Mesendoderm (in vitro differentiated cells): ENCODE measurements at places on chromosomes 2 and 18.
A peak's percentile ranks its signal among the peaks of the same experiment; 100 is the strongest.

- no peak for DNase-seq
Measured at GRCh38 chr2:24493713-24494112, 2.7 kb downstream of the NCOA1 start.

DNA sequence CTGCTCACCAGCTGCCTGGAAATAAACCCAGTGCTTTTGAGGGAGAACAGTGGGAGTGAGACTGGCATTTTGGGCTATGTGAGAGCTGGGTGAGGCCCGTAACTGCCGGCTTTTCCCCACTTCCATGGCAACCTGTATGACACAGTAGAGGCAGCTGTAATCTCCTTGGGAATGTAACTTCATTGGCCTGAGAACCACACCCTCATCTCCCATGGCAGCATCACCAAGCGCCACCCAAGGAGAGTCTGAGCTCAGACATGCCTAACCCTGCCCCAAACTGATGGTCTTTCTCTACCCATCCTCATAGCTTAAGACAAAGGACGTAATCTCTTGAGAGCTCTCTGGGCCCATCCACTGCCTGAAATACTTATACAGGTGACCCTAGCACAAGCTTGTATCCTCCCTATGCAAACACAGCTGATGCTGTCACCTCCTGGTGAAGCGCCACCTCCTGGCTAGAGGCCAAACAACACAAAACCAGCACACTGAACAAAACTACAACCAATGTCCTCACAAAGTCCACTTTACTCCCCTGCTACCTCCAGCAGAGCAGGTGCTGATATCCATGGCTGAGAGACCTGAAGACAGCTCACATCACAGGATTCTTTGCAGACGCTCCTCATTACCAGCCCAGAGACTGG is 763.4 kb upstream of the NRXN1 start:
- peak; percentile 77 for DNase-seq

DNA sequence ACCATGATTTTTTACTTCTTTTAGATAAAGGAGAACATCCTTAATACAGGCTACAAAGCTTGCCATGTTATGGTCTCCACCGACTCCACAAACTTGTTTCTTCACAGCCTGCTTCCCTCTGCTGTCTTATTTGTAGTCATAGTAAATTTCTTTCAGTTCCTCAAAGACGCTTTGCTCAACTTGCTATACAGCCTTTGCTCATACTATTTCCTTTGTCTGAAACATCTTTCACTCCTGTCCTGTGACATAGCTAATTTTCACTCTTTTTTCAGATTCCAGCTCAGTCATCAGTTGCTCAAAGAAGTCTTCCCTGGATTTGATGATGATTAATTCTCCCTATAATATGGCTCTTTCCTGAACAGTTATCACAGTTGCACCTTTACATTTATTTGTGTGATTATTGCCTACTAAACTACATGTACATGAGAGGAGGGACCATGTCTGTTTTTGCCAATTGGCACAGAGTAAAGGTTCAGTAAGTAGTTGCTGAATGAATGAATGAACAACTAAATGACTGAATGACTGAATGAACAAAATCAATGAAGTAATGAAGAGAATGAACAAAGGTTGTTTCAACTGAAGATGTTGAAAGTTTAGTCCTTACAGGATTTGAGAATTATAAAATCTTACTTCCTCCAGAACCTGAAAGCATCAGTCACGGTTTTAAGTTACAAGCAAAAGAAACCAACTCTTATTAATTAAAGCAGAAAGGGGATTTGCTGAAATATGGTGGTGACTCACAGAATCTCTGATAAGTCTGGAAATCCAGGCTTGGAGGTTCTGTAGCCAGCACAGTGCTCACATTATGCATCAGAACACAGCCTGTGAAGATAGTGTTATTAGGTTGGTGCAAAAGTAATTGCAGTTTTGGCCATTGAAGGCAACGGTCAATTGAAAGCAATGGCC is 186.4 kb upstream of the FAM98A start:
- no peak for DNase-seq

- DNase-seq = peak; percentile 51
Measured at GRCh38 chr2:3959372-3959771, 256.0 kb downstream of the DCDC2C start.

- DNase-seq = no peak
Measured at GRCh38 chr2:239551206-239551605, 150.4 kb upstream of the HDAC4 start.

GRCh38 chr2:105396254-105397024 is 2.4 kb downstream of the FHL2 start:
- DNase-seq = peak; percentile 73

DNA sequence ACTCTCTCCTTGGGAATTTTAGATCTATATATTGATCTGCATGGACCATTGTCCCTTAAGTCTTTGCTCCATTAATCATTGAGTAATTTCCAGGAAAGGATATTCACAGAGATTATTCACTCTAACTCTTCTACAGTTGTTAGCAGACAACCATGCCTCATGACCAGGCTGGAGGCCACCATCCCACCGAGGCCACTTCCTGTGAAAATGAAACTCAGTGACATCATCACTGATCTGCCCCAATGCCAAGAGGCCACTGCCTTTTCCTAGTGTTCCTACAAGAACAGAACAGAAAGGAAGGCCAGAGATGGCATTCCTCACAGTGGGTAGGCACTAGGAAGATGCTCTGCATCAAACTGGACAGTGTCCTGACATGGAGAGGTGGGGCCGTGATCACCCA is 161.3 kb downstream of the DTNA start:
- no peak for DNase-seq

DNA sequence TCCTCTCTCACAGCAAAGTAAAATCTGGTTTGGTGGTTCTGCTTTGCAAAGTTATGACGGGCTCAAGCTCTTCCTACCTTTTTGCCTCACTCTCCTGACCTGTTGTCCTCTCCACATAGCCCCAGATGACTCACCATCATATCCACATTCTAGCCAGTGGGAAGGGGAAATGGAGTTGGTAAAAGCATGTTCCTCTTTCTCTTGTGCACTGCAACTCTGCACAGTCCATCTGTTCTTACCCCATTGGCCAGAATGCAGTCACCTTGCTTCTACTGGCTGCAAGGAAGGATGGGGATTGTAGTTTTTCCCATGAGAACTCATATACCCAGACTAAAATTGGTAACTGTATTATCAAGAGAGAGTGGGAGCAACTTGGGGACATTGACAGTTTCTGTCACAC is 50.4 kb upstream of the SMIM21 start:
- DNase-seq = no peak

GRCh38 chr18:7846335-7846734 is 279.2 kb downstream of the PTPRM start:
- DNase-seq = no peak

- no peak for DNase-seq
Measured at GRCh38 chr2:240308111-240308651, 127.3 kb upstream of the GPC1 start.

- DNase-seq = no peak
Measured at GRCh38 chr2:72289736-72290135, 142.1 kb upstream of the CYP26B1 start.

DNA sequence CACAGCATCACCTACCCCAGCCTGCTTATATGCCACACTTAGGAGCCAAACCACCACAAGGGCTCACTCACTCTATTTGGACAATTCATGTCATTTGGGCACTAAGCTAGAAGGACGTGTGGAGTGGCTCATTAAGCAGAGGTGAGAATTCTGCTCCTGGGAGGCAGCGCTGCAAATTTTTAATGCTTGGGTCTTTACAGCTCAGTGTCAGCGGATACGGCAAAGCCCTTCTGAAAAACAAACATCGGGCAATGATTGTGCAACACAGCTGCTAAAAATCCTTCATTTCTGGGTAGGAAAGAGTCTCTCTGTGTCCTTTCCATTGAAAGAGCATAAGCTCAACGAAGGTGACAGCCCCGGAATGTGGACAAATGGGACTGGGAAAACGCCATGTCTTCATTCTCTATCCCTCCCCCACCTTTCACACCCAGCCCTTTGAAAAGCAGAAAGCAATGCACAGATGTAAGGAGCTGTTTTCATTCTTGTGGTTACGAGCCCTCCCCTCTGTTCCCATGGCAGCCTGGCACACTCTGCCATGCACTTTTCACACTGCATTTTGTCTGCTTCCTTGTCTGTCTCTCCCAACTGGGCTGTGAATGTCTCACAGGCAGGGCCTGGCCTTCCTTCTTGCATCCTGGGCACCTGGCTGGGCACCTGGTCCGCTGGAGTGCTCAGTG is 16.0 kb downstream of the TMEM177 start:
- peak; percentile 73 for DNase-seq

- DNase-seq = no peak
Measured at GRCh38 chr2:133605766-133606137, 37.5 kb upstream of the NCKAP5 start.
